A549 (cell line): ENCODE measurements at places on chromosomes 16 and 17.

DNA sequence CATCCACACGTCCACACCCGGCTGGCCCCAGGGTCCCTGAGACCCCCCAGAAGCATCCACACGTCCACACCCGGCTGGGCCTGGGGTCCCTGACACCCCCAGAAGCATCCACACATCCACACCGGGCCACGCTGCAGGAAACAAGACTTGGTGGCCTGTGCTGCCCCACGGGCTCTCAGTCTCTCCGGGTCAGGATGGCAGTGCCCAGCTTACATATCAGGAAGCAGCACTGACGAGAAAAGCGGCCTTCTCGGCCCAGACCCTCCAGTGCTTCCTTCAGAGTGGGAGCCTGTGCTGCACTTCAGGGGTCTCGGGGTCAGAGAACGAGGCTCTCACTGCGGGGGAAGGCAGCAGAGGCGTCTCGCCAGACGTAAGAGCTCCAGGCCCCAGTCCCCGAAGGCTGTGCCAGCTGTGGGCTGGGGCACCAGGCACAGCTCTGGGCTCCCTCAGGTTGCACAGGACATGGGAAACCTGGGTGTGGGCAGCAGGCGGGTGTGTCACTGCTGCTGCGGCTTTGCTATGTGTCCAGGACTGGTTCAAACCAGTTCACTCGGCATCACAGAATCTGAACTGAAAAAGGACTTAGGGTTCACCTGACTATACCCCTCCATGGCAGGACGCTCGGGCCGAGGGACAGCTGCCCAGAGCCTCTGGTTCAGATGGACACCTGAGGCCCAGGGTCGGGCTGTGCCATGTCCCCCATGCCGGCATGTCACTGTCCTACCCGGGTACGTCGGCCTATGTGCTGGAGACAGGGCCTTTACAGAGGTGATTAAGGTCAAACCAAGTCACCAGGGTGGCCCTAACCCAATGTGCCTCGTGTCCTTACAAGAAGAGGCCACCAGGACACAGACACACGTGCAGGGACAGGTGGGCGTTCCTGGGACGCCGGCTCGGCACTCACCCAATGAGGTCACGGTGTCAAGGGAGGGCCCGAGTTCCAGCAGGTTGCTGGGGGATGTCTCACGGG, 40.2 kb upstream of the CHMP6 start:
- DNase-seq = no peak

- no peak for DNase-seq
Observed at GRCh38 chr17:78785011-78785662, 3.1 kb upstream of the CYTH1 start.

GRCh38 chr16:84914273-84914672, 94.5 kb downstream of the CRISPLD2 start:
- DNase-seq = no peak

DNA sequence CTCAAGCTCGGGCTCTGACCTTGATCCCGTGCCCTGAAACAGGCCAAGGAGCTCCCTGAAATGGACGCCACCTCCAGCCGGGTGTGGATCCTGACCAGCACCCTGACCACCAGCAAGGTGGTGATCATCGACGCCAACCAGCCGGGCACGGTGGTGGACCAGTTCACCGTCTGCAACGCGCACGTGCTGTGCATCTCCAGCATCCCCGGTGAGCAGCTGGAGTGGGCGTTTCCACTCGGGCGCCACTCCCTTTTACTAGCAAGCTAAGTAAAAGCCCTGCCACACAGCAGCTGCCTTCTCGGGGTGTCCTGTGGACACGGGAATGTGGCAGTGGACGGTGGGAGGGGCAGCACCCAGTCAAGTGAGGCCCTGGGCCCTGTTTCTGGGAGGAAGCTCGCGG, 6.4 kb downstream of the NME3 start:
- DNase-seq = no peak

GRCh38 chr16:18984435-18985005, 786 bp downstream of the TMC7 start:
- peak; percentile 38 for DNase-seq

- DNase-seq = no peak
Observed at GRCh38 chr17:78127239-78127887, 1.2 kb downstream of the TMC6 start.

GRCh38 chr16:12147681-12148080, 171.1 kb downstream of the SNX29 start:
- no peak for DNase-seq

DNA sequence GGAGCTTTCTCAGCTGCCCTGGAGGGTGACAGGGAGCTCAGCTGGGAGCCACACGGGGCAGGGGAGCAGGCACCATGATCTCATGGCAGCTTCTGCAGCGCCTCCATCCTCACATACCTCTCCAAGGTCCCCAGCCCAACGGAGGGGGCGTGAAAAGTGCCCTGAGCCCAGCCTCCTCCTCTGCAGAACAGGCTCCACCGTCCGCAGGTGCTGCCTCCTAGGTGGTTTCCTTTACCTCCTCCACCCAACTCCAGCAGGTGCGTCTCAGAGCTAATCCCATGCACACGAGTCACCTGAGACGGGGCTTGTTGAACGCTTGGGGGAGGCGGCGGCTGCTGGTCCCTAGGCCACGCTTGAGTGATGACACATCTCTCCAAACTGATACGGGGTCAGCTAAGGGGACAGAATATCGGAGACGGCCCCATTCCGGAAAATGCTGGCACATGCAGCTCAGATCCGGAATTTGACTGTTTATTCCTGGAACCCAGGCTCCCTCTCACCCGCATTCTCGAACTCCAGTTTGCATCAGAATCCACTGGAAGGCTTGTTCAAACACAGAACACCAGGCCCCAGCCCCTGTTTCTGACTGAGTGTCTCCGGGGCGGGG, 387 bp upstream of the SLC38A8 start:
- no peak for DNase-seq

DNA sequence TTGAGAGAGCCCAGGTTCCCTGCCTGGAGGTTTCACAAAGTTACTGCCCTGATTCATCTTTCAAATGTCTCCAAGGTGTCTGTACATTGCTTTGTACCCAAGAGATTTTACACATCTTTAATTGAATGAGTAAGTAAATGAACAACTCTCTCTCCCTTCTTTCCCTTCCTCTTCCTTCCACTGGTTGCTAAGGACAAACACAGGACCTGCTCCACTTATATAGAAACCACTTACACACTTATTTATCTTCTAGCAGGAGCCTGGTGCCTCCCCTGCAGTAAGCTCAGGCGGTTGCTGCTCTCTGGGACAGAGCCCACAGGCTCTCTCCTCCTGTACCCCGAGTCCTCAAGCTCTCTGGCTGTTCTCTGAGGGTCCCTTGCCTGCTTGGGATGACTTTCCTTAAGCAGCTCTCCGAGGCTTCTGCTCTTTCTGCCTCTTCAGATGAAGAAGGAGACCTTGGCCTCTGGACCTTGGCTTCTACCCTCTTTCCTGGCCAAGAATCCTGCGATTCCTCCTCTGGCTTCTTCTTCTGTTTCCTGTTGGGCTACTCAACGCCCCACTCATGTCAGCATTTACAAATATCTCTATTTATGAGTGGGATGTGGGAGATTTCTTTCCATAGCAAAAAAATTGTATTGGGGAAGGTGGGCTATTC, 9.9 kb downstream of the PIRT start:
- DNase-seq = no peak

DNA sequence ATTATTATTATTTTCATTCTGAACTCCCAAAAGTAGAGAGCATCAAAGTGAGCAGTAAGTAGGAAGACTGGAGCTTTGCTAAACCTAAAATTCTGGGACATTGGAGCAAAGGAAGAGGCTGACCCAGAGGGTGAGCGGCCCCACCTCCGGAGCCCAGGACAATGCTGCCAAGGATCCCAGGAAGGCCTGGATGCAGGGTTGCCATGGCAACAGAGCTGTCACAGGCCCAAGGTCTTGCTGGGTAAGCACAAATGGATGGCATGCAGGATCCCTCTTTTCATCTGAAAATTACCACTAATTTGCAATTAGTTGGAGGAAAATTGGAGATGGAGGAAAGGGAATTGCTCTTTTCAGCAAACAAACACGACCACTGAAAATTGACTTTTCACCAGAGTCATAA, 457.9 kb upstream of the CDH5 start:
- no peak for DNase-seq

DNA sequence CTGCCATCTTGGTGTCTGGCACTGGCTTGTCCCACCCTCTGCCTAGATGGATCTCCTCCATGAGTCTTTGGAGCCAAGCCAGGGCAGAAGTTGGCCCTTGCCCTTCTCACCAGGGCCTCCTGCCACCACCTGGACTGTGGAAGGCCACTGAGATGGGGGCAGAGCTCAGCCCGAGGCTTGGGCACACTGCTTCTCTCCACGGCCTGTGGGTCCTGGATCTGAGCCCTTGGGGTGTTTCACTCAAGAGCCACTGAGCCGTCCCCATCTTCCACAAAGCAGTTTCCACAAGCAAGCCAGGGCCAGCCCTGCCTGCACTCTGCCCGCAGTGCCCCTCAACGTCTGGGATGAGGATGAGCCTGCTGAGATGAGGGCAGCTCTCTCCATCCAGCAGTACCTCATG, 16.7 kb upstream of the CD300A start:
- no peak for DNase-seq

- DNase-seq = no peak
Observed at GRCh38 chr16:23298290-23298915, 3.7 kb upstream of the SCNN1B start.

GRCh38 chr17:4542726-4543191, 12.4 kb downstream of the MYBBP1A start:
- no peak for DNase-seq

DNA sequence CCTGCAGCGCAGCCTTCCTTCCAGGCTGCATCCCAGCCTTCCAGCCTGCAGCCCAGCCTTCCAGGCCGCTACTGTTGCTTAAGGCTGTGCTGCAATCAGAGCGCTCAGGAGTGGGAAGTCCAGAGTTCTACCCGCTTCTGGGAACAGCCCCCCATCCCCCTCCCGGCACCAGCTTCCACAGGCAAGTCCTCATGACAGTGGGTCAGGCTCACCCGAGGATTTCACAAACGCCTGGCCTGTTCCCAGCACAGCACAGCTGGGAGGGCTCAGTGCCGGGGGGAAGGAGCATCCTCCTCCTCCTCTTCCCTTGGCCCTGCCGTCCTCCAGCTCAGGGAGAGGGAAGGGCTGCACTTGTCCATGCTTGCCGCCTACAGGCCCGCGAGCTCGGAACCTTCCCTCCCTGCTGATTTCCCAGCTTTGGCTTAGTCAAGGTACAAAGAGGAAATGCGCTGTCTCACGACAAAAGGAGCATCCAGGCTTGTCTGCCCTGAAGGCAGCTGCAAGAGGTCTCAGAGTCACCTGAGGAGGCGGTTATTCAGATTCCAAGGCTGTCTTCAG, 8.3 kb downstream of the SOCS3 start:
- DNase-seq = no peak

- DNase-seq = no peak
Observed at GRCh38 chr16:86070484-86070883, 171.5 kb downstream of the IRF8 start.

- DNase-seq = peak; percentile 86
Observed at GRCh38 chr17:48626245-48627117, at the start of gene HOXB9. TSS of gene HOXB9 (minus strand) at chr17:48626358. CDS start at chr17:48626269, 89 bp downstream.

- DNase-seq = no peak
Observed at GRCh38 chr17:67162771-67163170, 82.2 kb downstream of the HELZ start.

GRCh38 chr17:8151120-8151640, 1.0 kb downstream of the PER1 start:
- DNase-seq = no peak

DNA sequence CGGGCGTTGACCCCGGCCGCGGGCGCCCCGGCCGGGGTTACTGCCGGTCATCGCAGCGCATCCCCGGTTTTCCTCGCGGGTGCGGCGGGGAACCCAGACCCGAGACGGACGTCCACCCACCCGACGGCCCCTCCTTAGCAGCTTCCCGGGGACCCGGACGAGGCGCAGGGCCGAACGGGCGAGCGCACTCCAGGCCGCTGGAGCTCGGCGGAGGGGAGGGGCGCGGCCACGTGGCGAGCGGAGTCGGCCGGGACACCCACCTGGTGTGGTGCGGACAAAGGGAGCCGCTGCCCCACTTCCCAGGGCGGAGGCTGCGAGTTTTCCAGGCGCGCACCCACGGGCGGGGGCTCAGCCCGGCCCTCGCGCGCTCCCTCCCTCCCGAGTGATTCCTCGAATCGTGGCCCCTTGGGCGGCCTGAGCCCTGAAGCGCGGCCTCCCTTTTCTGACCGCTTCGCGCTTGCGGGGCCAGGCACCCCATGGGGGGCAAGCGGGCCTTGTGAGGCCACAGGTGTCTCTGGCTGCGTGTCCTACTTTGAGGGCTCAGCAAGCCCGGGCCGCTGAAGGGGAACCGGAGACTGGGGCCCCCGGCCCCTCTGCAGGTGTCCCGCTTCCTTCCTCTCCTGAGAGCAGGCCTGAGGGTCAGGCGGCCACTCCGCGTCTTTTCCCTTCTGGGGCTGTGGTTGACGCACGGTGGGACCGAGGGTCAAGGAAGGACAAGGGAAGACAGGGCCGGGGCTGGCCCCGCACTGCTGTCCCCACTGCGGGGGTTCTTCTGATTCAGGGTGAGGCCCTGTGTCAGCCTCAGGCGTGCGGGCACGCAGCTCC, 1.1 kb upstream of the FASN start:
- DNase-seq = no peak

DNA sequence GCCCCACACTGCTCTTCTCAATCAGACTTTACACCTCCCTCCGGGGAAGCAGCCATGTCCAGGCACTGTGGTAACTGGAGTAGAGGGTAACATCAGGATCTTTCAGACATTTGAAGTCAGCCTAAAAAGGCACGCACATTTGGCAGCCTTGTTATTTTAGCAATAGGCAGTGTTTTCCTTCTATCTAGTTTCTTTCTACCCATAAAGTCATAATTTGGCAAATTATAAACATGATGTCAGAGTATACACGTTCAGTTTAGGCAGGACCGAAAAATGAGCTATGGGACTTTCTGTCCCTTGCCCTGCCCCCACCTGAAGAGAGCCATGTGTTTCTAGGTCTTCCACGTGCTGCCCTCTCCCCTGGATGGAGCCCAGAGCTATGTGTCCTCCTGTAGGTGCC, 21.1 kb downstream of the NARF start:
- DNase-seq = no peak

DNA sequence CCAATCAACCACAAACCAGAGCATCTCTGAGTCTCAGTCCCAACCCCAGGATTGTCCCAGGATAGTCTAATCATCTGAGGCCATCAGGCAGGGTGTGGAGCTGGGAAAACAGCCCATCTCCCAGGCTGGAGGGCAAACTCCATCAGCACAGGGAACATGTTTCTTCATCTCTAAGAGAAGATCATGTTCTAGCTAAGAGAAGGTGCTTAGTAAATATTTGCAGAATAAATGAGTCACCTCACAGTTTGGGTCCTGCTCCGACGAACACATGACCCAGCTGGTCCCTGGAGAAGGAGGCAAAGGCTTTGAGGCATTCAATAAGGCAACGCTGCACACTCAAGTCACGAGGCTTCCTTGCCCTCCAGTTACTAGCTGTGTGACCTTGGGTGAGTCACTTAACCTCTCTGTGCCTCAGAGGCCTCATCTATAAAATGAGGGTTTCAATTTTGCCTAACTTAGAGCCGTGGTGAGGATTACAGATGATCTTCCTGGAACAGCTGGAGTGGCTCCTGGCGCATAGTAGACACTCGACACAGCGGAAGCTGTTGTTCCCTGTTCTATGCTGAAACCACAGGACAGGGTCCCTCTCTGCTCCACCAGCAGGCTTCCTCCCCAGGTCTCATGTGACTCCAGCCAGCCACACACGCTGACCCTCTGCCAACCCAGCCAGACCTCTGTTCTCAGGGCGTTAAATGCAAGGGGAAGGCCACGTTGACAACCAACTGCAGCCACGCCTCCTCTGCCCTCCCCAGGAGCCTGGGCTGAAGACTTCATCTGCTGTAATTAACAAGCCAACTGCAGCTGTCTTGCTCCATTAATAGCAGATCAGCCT, 10.3 kb upstream of the RPL38 start:
- no peak for DNase-seq

- peak; percentile 68 for DNase-seq
Observed at GRCh38 chr17:12591021-12591735, 74.5 kb upstream of the MYOCD start.
